ENCODE measurements at places on chromosomes 7 and 10.

- no peak for DNase-seq
Measured at GRCh38 chr10:59079386-59080226, 96.8 kb upstream of the PHYHIPL start.

- no peak for DNase-seq
Measured at GRCh38 chr7:38512704-38513103, 118.5 kb downstream of the AMPH start.

GRCh38 chr10:93236393-93237040 lies 162.8 kb downstream of the CYP26A1 start:
- no peak for DNase-seq

DNA sequence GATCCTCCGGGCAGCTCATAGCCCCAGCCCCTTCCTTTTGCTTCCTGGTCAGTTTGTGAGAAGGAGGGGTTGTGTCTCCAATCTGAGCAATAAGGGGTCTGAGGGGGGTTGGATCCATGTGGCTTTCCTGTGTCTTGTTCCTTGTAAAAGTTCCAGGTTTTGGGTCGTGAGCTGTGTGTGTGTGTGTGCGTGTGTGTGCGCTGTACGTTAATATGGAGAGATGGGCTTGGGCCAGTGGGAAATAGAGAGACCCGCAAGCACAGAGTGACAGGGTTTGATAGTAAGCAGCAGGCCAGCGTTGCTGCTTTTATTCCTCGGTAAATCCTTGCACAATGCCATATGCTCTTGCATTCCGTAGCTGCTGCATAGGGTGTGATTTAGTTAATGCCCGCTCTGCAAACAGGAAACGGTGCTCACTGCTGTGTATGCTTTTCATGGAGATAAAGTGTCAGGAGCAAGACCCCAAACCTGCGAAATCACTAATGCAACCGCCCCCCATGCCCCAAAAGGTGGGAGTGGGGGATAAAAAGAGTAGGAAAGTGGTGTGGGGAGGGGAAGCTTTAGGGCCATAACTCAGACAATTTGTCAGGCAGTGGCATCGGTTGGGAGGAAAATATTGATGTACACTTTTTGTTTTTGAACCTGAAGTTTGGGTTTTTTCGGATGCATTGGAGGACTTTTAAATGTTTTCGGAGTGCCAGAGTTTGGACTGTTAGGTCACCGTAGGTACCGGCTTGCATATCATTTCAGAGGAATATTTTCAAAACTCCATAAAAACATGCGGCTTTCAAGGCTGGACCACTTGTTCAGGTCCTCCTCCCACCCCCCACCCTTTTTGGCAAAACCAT lies 108.7 kb downstream of the TCF7L2 start:
- DNase-seq, result no peak

DNA sequence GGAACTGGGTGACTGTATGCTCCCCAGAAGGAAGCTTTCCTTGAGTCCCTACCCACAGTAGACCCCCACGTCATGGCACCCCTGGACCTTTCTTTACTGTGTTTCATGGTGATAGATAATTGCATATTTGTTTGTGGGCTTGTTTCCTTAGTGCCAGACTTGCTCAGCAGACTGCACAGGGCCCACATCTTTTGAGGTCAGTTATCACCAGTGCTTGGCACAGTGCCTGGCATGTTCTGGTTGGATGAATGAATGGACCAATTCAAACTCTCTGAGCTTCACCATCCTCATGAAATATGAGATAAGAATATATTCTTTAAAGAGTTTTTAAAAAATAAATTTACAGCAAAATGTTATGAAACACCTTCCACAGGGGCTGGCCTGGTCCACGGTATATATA lies 78.4 kb upstream of the EMX2 start:
- DNase-seq, result no peak

GRCh38 chr10:25666276-25666675 lies 267.8 kb upstream of the MYO3A start:
- no peak for DNase-seq

DNA sequence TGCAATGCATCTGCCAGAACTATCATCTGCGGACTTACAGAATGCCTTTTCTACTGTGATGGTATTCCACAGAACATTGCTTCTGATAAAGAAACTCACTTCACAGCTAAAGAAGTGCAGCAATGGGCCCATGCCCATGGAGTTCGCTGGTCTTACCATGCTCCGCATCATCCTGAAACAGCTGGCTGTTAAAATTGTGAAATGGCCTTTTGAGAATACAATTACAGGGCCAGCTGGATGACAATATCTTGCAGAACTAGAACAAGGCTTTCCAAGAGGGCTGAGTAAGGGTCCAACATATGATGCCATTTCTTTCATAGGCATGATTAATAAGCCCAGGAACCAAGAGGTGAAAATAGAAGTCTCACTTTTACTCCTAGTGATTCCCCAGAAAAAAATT lies 104.1 kb upstream of the ADCY1 start:
- DNase-seq, result no peak

DNA sequence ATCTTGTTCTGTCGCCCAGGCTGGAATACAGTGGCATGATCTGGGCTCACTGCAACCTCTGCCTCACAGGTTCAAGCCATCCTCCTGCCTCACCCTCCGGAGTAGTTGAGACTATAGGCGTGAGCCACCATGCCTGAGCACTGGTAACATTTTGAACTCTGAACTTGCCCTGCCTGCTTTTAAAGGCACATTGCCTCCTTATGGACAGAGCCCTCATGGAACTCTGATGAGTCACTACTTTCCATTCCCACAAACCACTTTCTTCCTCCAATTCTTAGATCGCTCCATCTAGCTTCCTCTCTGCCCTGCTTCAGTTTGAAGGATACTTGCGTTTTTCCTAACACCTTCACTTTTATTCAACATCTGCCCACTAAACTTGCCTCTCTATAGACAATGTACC lies 38.1 kb downstream of the PRPS1L1 start:
- DNase-seq, result no peak

GRCh38 chr10:62085404-62085803 lies 183.2 kb downstream of the RTKN2 start:
- DNase-seq, result no peak

- DNase-seq, result no peak
Measured at GRCh38 chr7:39978230-39978934, 28.3 kb downstream of the CDK13 start.

GRCh38 chr10:44830022-44830421 lies 81.1 kb upstream of the TMEM72 start:
- DNase-seq, result no peak

DNA sequence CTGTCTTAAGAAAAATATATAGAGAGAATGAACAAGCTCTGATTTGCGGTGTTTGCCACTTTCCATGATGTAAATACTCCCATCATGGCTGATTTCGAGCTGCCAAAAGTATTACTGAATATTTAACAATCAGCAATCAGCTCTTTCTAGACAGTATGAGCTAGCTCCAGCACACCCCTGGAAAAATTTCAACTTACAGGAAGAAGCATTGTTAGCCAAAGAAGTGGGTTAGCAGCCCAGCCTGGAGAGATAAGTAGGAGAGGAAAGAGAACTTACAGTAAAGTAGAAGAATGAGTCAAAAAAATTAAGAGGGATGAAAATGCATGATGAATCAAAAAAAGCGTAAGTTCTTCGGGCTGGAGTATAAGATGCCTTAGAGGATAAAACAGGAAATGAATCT lies 60.6 kb upstream of the ANK3 start:
- DNase-seq, result no peak

GRCh38 chr7:33873981-33874750 lies 31.2 kb upstream of the BMPER start:
- DNase-seq, result no peak

- no peak for DNase-seq
Measured at GRCh38 chr10:24727786-24728185, 4.1 kb upstream of the ARHGAP21 start.

- DNase-seq, result no peak
Measured at GRCh38 chr10:125783957-125784356, 8.3 kb upstream of the MMP21 start.

DNA sequence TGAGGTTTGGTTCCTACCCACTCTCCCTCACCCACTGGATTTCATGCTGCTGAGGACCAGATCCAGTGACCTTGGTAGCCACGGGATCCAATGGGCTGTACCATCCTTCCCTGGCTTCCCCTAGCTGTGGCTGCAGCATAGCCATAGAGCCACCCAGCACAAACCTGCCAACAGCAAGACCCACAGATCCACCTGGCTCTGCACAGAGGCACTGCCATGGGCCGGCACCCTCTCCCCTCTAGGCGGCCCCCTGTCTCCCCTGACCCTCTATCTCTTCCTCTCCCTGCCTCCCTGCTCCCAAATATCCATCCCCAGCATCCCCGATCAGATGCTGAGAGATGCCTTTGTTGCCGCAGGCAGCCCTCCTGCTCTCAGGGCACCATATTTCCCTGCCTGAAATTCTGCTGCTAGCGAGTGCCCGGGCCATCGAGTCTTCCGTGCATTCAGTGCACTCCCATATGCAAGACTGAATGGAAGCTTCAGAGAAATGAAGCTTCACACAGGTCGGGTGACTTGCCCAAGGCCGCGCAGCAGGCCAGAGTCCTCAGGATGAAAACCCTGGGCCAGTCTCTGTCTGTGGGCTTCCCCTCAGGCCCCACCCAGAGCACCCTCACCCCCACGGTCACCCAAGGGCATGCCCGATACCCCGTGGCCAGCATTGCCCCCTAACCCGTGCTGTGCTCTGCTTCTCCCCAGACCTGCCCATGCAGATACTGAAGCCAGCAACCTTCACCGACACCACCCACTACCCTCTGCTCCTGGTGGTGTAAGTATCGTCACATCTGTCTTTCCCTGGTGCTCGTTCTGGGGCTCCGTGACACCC lies 130.8 kb downstream of the PAXIP1 start:
- DNase-seq, result no peak

GRCh38 chr10:12042409-12042796 lies 206 bp downstream of the UPF2 start:
- DNase-seq, result peak; percentile 29

- DNase-seq, result no peak
Measured at GRCh38 chr10:86329896-86330680, 36.5 kb downstream of the GRID1 start.

GRCh38 chr7:4725014-4725849 lies 43.1 kb downstream of the FOXK1 start:
- DNase-seq, result peak; percentile 34

DNA sequence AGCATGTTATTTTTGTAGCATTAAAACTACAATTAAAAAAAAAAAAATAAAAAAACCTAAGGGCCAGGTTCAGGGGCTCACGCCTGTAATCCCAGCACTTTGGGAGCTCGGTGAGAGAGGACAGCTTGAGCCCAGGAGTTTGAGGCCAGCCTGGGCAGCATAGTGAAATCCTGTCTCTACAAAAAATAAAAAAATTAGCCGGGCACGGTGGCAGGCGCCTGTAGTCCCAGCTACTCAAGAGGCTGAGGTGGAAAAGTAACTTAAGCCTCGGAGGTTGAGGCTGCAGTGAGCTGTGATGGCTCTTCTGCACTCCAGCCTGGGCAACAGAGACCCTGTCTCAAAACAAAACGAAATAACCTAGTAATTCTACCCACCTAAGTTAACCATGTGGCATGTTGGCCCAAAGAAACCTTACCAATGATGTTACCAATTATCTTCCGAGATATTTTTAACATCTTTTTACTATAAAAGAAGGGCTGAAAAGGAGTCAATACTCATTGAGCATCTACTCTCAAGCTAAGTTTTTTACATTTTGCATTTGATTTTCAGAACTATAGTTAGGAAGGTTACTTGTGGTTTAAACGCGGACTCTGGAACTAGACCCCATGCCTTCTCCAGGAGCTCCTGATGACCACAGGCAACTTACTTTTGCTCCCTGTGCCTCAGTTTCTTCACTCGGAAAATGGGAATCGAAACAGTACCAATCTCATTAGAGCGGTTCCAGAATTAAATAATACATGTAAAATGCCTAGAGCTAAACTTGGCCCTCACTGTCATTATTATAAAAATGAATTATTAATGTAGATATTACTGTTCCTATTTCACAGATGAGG lies 1.4 kb downstream of the ITGB1 start:
- no peak for DNase-seq

- no peak for DNase-seq
Measured at GRCh38 chr10:32199714-32200394, 143.6 kb upstream of the KIF5B start.

DNA sequence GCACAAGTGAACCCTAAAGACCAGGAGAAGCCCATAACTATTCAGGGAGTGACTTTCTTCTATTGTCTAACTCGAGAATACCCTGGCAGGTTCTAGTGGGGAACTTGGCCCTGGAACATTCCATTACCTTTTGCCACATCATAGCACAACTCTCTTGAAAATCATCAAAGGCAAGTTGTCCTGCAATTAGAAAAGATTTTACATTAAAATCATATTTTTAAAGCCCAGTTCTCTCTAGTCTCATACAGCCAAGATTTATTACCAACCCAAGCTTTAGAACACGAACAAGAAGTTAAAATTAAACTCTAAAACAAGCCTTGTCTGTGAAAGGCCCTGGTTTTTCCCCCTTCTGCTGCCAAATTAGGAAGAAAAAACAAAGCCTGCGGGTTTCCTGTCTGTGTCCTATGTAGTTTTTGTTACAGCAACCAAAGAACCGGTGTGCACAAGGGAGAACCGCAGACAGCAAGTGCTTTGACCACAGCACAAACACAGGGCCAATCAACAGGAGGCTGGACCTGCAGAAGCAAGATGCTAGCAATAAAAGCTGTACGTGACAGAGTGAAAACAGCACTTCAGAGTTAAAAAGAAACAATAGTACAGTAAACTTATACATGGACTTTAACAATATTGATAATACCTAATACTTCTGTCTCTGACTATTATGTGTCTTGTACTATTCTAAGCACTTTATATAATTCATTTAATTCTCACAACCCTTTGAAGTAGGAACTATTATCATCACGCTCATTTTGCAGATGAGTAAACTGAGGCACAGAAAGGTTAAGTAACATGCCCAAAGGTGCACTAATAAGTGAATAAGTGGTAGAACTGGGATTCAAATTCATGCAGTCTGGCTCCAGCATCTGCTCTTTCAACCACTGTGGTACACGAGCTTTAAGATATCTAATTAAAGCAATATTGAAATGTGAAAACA lies 65.8 kb downstream of the STK17A start:
- peak; percentile 67 for DNase-seq

DNA sequence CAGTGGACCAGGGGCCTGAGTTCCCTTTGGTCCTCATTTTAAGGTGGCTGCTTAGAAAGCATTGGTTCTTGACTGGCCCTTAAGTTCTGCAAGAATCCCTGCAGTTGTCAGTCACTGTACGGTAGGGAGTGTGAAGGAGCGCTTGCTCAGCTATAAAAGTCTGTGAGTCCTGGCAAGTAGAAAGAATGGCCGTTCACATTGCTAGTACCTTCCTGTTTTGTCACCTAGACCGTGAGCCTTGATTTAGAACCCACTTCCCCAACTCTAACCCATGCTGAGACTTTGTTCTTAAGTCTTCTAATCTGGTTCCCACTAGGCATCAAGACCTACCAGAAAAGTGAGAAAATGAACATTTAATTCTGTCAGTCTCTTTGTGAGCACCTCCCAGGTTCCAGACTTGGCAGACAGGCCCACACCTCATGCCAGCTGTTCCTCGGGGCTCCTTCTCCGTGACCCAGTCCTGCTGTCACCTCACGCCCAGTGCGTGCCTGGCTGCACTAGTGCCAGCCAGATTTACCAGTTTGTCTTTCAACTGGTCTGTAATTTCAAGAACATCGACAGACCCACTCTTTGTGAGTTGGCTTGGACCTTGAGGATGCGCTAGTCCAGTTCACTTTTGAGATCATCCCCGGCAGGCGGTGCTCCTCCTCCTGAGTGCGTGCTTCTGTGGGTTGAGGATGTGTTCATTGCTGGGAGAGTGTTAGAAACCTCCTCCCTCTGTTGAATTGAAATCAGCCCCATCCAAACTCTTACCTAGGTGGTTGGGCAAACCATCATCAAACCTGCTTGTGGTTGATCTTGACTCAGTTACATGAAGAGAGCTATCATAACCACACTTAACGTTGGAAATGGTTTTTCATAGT lies 78.5 kb downstream of the SHH start:
- DNase-seq, result peak; percentile 19
